Neural crest cell (in vitro differentiated cells): ENCODE measurements at places on chromosomes 1 and 21. TPM values are rescaled to one million over a fixed set of nuclear protein-coding genes. Genes with fewer than 3 reads are reported as not detected.

The RLF gene
- total RNA-seq: 24.0 and 26.5 TPM in 2 replicates

The SAMSN1 gene
- not detected in 2 replicates for total RNA-seq

The DNASE2B gene
- not detected in 2 replicates for total RNA-seq

The CNKSR1 gene
- 3.0 and 3.6 TPM in 2 replicates for total RNA-seq

The CFHR4 gene
- not detected in 2 replicates for total RNA-seq

DNA sequence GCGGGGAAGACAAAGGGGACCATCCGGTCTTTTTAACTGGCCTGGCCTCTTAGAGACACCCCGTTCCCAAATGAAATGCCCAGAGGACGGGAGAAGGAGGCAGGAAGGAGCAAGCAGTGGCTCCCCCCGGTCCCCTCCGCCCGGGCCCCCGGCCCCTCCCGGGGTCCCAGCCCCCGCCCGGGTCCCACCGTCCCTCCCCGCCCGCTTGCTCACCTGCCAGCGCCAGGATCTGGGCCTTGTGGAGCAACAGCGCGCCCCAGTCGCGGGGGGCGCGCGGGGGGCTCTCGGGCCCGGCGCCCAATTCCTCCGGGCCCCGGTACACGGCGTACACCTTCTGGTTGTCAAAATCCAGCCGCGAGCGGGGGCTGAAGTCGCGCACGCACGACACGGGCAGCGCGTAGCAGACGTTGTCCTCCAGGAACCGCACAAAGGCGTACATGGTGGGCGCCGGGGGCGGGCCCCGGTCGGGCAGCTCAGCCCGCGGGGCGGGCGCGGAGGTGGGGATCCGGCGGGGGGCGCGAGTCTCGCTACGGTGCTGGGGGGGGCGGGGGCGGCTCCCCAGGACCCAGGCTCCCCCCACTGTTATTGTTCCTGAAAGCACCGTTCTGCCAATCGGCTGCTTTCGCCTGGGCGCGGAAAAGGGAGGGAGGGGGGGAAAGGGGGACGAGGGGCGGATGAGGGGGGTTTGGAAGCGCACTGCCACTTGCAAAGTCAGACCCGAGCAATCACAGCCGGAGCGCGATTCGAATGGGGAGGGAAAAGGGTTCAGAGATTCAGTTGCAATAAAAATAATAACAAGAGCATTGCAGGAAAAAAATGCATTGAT, at the start of gene BEND5:
BEND5 (minus strand) TSS at position 499 of the 826 bp plus-strand sequence; CDS start at position 439, 60 bp downstream.
- peak within 1 kb of the TSS; percentile 91 for H3K27ac ChIP-seq
- DNase-seq: peak; percentile 57
- peak within 1 kb of the TSS; percentile 97 for H3K4me3 ChIP-seq
- peaks cover 10% of the 10 kb centered on the region for H3K36me3 ChIP-seq
- H3K4me1 ChIP-seq: peaks cover 19% of the 10 kb centered on the region
- peaks cover 22% of the 10 kb centered on the region for H3K27me3 ChIP-seq

- no peak for DNase-seq
- peak overlapping the region; percentile 98 for H3K4me3 ChIP-seq
- H3K27me3 ChIP-seq: peaks cover 71% of the 10 kb centered on the region
Measured at GRCh38 chr1:161728376-161729226, 7.3 kb downstream of the FCRLB start.

- no peaks in the 10 kb centered on the region for H3K4me1 ChIP-seq
- peak overlapping the region; percentile 16 for H3K27ac ChIP-seq
- no peak overlapping the region for H3K4me3 ChIP-seq
- no peaks in the 10 kb centered on the region for H3K36me3 ChIP-seq
- DNase-seq: no peak
Measured at GRCh38 chr1:199918196-199918769, 109.2 kb upstream of the NR5A2 start.

DNA sequence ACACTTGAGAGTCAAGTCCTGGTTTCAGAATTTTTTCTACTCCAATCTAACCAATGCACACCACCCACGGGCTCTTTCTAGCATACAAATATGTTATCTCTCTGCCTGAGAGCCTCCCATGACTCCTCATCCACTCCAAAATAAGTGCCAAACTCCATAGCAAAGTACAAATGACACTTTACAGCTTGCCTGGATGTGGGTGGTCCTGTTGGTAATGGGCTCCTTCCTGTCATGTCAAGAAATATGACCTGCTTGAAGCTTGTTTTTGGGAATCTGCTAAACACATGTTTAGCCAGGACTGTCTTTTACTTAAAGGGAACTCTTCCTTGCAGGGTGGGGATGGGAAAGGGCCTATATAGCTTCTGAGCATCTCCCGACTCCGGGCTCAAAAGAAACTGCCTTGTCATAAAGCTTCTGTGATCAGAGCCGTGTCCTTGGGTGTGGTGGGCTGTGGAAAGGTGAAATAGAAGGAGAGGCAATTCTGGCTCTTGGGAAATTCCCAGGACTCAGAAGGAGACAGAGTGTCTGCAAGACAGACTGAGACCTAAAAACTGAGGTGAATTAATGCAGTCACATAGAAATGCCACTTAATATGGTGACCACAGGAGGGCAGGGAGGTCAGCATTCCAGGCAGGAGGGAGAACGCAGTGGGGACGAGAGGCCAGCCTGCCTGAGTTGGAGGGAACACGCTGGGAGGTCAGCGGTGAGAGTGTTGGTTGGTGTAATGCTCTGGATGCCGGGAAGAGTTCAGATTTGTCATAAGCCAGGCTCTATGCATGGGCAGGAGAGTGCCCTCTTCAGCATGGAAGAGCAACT, 6.1 kb upstream of the IGFN1 start:
- peak; percentile 8 for DNase-seq
- peaks cover 4% of the 10 kb centered on the region for H3K4me1 ChIP-seq
- H3K27me3 ChIP-seq: peaks cover 33% of the 10 kb centered on the region
- H3K27ac ChIP-seq: no peak overlapping the region
- no peaks in the 10 kb centered on the region for H3K36me3 ChIP-seq

DNA sequence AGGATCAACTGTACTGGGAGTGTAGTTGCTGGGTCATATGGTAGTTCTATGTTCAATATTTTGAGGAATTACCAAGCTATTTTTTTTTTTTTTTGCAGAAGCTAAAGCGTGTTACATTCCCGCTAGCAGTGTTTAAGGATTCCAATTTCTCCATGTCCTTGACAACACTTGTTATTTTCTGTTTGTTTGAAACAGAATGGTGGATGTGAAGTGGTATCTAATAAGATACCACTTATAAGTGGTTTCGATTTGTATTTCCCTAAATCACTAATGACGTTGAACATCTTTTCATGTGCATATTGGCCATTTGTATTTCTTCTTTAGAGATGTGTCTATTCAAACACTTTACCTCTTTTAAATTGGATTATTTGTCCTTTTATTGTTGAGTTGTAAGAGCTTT, 112.2 kb downstream of the DISP1 start:
- H3K4me3 ChIP-seq: no peak overlapping the region
- H3K4me1 ChIP-seq: peaks cover 41% of the 10 kb centered on the region
- H3K27ac ChIP-seq: no peak overlapping the region
- H3K27me3 ChIP-seq: no peaks in the 10 kb centered on the region

DNA sequence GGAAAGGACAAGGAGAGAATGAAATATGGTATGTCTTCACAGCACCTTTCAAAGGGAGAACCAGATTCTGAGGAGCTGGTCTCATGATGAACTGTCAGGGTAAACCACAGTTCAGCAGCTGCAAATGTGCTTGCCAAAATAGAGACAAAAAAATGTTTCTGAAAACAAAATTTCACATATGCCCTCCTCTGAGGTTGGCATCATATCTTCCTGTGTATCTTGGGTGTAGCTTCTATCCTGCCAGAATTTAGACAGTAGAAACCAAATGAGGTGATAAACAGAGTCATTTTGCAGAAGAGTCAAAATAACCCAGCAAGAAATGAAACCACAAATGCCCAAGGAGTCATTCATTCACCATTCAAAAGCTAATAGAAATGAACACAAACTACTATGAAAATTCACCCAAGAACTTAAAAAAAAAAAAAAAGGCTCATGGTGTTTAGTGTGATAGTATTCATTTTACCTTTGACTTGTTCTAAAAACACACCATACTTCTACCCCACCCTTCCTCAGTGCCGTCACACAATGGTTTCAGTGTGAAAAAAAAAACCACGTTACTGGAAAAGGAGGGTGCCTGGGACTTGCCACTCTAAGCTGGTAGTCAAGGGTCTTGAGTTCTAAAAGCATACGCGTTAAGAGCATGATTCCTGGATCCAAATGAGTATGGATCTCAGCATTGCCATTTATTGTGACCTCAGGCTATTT, 18.5 kb downstream of the SELL start:
- H3K27me3 ChIP-seq: peaks cover 31% of the 10 kb centered on the region
- H3K36me3 ChIP-seq: no peaks in the 10 kb centered on the region
- no peaks in the 10 kb centered on the region for H3K4me1 ChIP-seq
- no peak for DNase-seq

DNA sequence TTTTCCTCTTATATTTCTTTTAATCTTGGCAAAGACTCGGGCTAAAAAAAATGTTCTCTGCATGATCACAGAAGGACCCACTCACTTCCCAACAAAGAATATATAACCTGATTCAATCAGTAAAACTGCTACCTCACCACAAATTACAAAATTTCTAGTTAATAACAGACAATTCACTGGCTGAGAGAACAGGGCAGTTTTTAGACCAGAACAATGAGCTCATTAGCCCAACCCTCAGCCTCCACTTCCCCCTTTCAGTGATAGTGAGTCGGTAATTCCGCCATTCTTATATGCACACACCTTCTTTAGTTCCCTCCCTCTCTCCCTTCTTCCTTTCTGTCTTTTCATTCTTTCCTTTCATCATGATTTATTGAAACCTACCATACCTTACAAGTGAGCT, 8.9 kb downstream of the SIPA1L2 start:
- no peaks in the 10 kb centered on the region for H3K27me3 ChIP-seq
- no peak overlapping the region for H3K4me3 ChIP-seq
- peak overlapping the region; percentile 9 for H3K27ac ChIP-seq
- H3K4me1 ChIP-seq: peaks cover 75% of the 10 kb centered on the region
- DNase-seq: no peak
- no peaks in the 10 kb centered on the region for H3K36me3 ChIP-seq

GRCh38 chr1:160451119-160451858, 50.9 kb downstream of the VANGL2 start:
- peaks cover 2% of the 10 kb centered on the region for H3K27me3 ChIP-seq
- no peak for DNase-seq
- no peaks in the 10 kb centered on the region for H3K4me1 ChIP-seq
- H3K27ac ChIP-seq: no peak overlapping the region
- H3K36me3 ChIP-seq: no peaks in the 10 kb centered on the region

DNA sequence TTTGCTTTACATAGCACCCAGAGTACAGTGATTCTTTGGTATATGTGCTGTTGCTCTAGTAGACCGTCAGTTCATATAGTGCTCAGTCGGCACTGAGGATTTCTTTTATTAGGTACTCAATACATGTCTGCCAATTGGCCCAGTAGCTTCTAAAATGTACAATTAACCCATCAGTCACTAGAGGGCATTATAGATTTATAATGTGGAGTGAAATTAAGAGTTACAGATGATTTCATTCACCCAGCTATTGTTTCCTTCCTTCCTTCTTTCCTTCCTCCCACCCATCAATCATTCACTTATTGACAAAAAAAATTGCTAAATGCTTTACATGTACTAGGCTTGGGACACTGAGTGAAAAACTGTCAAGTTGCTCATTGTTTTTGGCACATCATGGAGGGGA, 263.6 kb upstream of the USP24 start:
- DNase-seq: no peak
- H3K4me1 ChIP-seq: peaks cover 19% of the 10 kb centered on the region
- H3K27me3 ChIP-seq: peaks cover 2% of the 10 kb centered on the region
- H3K36me3 ChIP-seq: no peaks in the 10 kb centered on the region
- H3K4me3 ChIP-seq: no peak overlapping the region

DNA sequence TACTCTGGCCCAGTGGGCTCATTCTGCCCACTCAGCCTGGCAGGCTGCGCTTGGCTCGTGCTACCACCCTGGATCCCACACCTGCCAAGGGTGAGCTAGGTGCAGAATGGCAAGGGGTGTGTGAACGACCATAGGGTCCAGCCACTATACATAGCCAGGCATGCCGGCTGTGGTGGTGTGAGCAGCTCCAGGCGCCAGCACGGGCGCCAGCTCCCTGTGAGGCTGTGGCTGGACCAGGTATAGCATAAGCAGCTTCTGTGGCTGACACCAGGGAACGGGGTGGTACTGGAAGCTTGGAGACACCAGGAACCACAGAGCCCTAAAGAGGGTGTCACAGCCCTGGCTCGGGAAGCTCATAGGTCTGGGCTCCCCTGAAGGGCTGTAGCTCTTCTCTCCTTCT, 18.6 kb downstream of the CCDC18 start:
- peaks cover 8% of the 10 kb centered on the region for H3K36me3 ChIP-seq
- no peaks in the 10 kb centered on the region for H3K4me1 ChIP-seq
- no peak overlapping the region for H3K27ac ChIP-seq
- H3K27me3 ChIP-seq: no peaks in the 10 kb centered on the region

- peak within 1 kb of the TSS; percentile 64 for H3K27ac ChIP-seq
- H3K36me3 ChIP-seq: no peaks in the 10 kb centered on the region
- peaks cover 30% of the 10 kb centered on the region for H3K27me3 ChIP-seq
- peaks cover 12% of the 10 kb centered on the region for H3K4me1 ChIP-seq
- H3K4me3 ChIP-seq: peak within 1 kb of the TSS; percentile 86
- DNase-seq: peak; percentile 47
Measured at GRCh38 chr1:20185834-20186782, at the start of the genes PLA2G2C and UBXN10. Gene PLA2G2C (minus strand): TSS chr1:20186518. CDS start chr1:20177363, 9,155 bp downstream. Gene UBXN10 (plus strand): TSS chr1:20186096. CDS start chr1:20190562, 4,466 bp downstream.

DNA sequence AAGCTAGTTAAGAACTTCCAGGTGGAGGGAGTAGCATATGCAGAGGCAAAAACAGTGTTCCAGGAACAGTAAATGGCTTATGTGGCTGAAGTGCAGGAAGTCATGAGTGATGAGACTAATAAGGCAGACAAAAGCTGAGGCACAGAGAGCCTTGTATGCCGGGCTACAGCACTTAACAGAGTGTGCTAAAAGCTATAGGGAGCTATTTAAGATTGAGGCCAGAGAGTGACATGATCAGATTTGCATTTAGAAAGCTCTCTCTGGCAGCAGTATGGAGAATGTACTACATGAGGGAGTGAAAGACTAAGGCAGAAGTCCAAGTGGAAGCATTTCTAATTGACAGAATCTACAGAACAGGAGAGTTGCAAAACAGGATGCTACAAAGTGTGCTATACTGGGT, 38.6 kb downstream of the WASF2 start:
- no peak for DNase-seq
- peaks cover 31% of the 10 kb centered on the region for H3K27me3 ChIP-seq
- H3K4me1 ChIP-seq: peaks cover 34% of the 10 kb centered on the region
- H3K36me3 ChIP-seq: peaks cover 8% of the 10 kb centered on the region
- no peak overlapping the region for H3K27ac ChIP-seq

DNA sequence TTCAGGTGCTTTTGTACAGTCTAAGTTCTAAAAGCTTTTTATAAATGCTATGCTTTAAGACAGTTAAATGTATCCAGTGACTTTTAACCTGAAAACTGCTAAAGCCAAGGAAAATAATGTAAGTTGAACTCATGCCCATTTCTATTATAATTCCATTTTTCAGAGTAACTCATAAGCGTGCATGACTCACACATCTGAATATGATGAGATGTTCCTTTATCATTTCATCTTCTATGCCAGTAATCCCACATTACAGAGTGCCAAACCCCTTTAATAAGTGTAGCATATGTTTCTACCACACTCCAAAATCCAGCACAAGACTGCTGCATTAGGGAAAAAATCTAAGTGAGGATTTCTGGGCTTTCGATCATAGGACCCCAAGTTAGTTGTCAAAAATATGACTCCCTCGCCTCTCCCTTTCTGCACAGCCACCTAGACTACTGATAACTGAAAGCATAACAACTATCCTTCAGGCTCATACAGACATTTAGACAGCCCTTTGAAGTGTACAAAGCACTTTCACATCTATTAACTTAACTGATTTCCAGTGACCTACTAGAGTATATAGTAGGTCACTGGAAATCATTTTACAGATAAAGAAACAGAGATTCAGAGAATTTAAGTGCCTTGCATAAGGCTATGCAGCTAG, 45.3 kb downstream of the JAK1 start:
- H3K36me3 ChIP-seq: no peaks in the 10 kb centered on the region
- peaks cover 5% of the 10 kb centered on the region for H3K4me1 ChIP-seq
- DNase-seq: no peak
- no peak overlapping the region for H3K4me3 ChIP-seq
- no peak overlapping the region for H3K27ac ChIP-seq
